ENCODE measurements at places on chromosomes 13 and 19. TPM values are rescaled to one million over a fixed set of nuclear protein-coding genes. Genes with fewer than 3 reads are reported as not detected.

The PCDH9 gene
- total RNA-seq, result 4.0 TPM

The SWSAP1 gene
- 1.0 TPM for total RNA-seq

The MBD3L3 gene
- total RNA-seq, result not detected

The PCDH17 gene
- total RNA-seq, result 1.1 TPM

The NCR1 gene
- total RNA-seq, result 1.8 TPM

The NDUFB7 gene
- total RNA-seq, result 222 TPM

The ABCA7 gene
- 60.9 TPM for total RNA-seq

The TMEM38A gene
- 3.1 TPM for total RNA-seq
